ENCODE measurements at places on chromosomes 7 and 10. TPM values are rescaled to one million over a fixed set of nuclear protein-coding genes. Genes with fewer than 3 reads are reported as not detected.

SLC39A12 gene
- total RNA-seq = not detected

SGCE gene
- total RNA-seq = 78.7 TPM

FAM25C gene
- total RNA-seq = not detected

GSTK1 gene
- total RNA-seq = 164 TPM

NPC1L1 gene
- 1.6 TPM for total RNA-seq

CYP3A7 gene
- total RNA-seq = not detected

TRIM73 gene
- total RNA-seq = 9.2 TPM

UFSP1 gene
- 0.73 TPM for total RNA-seq
